Left kidney (tissue), 8 donors: ENCODE measurements at places on chromosomes 5 and 9. TPM values are rescaled to one million over a fixed set of nuclear protein-coding genes. Genes with fewer than 3 reads are reported as not detected.

Gene FOXD1
- polyA plus RNA-seq: 11.1 TPM

Gene SOHLH1
- polyA plus RNA-seq: not detected

Gene CCDC152
- 16.1 TPM for polyA plus RNA-seq

Gene OR1Q1
- not detected for polyA plus RNA-seq

Gene LCN15
- 0.23 TPM for polyA plus RNA-seq

Gene PTGDS
- polyA plus RNA-seq: 61.3 TPM

Gene ZNF189
- 54.5 TPM for polyA plus RNA-seq

Gene NADK2
- polyA plus RNA-seq: 59.8 TPM

Gene PDLIM4
- polyA plus RNA-seq: 11.1 TPM

GRCh38 chr5:172817664-172818063 is 16.4 kb upstream of the ERGIC1 start:
- no peak for DNase-seq

GRCh38 chr5:145908206-145908960 is 28.0 kb upstream of the SH3RF2 start:
- DNase-seq: no peak

DNA sequence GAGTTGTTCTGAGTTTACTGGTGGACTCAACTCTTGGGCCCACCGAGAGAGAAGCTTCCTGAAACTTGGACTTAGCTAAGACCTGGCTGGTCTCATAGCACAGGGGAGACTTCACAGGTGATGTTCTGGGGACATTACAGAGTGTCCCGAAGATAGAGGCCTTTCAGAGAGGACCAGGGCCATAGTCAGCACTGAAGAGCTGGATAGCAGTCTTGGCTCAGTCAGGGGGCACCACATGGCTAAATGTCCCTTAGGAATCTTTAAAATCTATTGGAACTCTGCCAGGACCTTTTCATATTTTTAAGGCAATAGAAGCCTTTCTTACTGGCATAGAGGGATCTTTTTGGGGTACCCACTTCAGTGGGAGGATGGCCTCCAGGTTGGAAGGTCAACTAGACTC is 59.8 kb upstream of the CPLX2 start:
- DNase-seq: no peak

GRCh38 chr5:86070719-86071118 is 547.0 kb upstream of the COX7C start:
- DNase-seq: no peak

GRCh38 chr5:111237470-111237869 is 13.3 kb downstream of the CAMK4 start:
- DNase-seq: no peak

DNA sequence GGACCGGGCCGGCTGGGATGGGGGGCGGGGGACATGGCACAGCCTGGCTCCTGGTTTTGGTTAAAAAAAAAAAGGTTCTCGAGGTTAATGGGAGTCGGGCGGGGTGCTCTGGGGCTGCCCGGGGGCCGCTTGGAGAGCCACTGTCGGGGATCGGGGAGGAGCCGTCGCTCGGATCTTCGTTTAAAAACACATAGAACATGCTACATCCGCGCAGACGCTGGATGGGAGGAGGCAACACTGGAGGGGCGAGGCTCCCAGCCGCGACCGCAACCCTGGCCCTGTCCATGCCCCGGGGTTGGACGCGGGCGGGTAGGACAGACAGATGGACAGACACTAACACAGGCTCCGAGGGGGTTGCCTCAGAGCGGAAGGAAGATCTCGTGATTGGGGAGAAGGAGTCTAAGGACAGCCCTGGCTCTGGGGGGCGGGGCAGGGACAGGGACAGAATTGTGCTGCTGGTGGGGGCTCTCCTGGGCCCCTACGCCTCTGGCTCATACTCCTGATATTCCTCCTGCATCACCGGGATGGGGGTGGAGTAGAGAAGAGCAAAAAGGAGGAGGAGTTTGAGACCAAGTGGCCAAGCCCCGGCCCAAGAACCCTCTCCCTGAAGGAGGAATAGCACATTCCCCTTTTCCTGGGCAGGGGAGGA is 9.9 kb downstream of the SNCB start:
- no peak for DNase-seq

DNA sequence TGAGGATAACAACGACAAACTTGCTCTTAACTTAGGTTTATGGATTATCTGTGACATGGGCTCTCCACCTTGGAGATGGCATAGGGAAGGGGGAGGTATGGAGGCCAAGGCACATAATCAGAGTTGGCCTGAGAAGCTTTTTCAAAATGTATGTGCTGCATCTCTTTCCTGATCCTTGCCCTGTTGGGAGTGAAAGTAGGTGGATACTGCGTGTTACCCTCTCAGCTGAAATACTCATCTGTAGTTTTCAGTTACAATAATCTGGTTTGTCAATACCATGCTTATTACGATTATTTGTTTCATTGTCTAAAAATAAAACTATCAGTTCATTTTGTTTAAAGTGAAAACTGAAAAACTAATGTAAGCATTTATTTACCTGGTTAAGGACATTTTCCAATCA is 86.7 kb downstream of the SLC44A1 start:
- no peak for DNase-seq

- DNase-seq: no peak
These were observed 8.9 kb downstream of the NLN start for GRCh38 chr5:65730910-65731309.
